ENCODE measurements at places on chromosomes 2 and 18.

DNA sequence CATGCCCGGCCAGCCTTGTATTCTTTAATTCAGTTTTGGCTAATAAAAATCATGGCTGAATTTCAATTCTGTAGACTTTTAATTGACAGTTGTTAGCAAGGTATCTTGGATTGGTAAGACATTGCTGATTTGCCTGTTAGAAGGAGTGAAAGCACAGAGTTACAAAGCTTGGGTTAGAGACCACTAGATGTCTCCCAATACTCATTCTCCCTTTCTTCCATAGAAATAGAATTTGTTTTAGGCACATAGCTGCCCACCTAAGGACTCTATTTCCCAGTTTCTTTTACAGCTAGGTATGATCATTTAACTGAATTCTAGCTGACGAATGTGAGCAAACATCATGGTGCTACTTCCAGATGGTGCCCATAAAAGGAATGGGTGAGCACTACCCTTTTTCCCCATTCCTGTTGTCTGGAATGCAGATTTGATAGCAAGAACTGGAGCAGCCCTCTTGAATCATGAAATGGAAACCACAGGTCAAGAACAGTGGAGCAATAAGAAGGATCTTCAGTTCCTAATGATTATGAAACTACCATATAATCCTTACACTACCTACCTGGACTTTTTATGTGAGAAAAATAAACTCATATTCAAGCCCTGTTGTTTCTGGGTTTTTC lies 17.5 kb downstream of the PECR start:
- no peak for DNase-seq

GRCh38 chr2:53987336-53987921 lies 16.6 kb upstream of the PSME4 start:
- no peak for DNase-seq

GRCh38 chr2:224775647-224776046 lies 59.5 kb upstream of the CCDC195 start:
- no peak for DNase-seq

GRCh38 chr2:170222298-170222697 lies 44.4 kb downstream of the MYO3B start:
- DNase-seq: no peak

DNA sequence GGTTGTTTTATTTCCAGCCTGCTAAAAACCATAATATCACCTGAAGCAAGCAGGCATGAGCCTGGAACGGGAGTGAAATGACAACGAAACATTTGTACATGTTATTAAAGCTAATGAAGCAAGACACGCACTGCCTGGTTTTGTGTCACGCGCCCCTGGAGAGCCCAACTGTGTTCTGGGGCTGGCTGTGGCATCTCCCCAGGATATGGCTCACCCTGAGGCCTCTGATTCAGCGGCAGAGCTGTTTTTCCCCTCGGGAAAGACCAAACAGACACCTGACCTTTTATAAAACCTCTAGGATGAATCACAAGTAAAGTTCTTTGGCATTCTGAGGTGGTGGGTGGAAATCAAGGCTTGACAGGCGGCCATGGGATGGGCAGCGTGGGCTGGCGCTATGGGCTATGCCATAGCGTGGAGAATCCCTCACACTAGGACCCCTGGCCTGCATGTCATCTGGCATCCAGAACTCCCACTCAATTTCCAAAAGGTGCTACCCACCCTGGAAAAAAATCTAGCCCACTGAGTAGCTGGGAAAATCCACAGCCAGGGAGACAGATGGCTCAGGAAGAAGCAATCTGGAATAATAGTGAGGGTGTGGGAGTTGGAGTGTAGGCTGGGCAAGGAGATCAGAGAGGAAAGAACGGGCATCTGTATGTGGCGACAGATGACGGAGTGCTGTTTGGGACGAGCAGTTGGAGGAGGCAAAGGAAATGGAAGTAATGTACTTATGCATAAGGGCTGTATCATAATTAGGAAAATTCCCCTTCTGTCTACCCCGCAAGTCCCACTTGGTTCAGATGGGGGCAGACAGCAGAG lies 262.0 kb downstream of the AFF3 start:
- DNase-seq: no peak

GRCh38 chr2:118496467-118496866 lies 351.0 kb downstream of the EN1 start:
- no peak for DNase-seq

GRCh38 chr2:216761809-216762208 lies 66.5 kb upstream of the IGFBP5 start:
- no peak for DNase-seq

GRCh38 chr18:6878556-6879297 lies 149.2 kb downstream of the ARHGAP28 start:
- DNase-seq: no peak

- no peak for DNase-seq
These were observed 42.2 kb downstream of the METTL4 start for GRCh38 chr18:2529154-2529553.

DNA sequence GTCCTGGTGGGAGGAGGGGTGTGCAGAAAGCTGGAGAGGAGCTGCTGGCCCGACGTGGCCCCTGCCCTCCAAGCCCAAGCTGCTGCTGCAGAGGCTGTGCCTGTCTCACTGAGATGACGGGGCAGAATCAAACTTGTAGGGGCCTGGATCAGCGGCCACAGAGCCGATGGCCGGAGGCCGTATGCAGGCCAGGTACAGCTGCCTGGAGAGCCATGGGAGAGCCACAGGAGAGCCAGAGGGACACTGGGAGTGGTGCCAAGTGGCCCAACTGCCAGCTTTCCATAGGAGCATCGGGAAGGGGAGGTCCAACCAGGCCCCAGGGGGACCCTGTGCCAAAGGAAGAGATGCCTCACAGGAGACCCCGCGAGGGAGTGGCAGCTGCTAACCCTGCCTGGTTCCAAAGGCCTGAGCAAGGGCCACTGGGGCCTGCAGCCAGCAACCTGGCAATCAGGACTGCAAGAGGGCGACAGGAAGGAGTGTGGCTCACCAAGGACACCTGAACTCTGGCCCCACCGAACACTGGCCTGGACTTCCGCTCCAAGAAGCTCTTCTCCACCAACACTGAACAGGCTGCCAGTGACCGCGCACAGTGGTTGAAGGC lies 70.7 kb downstream of the HDAC4 start:
- no peak for DNase-seq

DNA sequence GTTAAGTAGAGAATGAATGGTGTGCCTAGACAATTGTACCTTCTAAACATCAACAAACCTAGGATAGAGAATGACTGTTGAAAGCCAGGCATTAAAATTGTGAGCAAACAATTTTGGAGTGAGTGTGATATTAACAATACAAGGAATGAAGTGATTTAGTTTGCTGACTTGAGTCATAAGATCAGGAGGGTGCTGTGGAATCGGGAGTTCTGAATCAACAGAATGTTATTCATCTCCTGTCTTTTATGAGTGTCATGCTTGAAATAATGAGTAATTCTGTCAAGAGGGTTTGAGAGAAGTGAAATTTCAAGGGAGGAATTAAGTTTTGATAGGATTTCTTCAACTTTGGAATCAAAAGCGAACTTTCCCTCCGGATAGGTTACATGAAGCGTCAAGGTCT lies 214.4 kb upstream of the DSEL start:
- DNase-seq: no peak

GRCh38 chr18:26480897-26481795 lies 67.2 kb downstream of the KCTD1 start:
- no peak for DNase-seq

DNA sequence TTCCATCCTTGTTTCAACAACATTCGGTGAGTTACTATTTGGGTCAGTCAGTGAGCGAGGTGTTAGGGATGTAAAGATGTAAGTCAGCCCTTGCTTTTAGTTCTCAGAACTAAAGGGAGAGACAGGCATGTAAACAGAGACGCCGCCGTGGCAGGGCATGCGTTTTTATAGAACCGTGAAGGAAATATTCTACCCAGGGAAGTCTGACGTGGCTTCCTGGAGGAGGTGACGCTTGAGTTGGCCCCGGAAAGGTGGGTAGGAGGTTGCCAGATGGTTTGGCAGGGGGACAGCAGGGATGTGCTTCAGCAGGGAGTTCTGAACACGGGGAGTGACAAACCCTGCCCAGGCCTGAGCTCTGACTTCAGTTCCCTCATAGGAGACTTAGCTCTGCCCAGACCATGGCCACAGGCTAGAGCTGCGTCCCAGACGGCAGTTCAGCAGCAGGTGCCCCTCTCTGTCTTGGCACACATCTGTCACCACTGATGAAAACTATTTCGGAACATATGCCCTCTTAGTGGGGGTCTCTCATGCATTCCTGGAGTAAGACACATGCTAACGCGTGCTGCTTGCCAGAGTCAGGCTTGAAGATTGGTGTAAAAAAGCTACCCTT lies 23.4 kb upstream of the RPL31 start:
- no peak for DNase-seq

- no peak for DNase-seq
These were observed 31.0 kb downstream of the PXDN start for GRCh38 chr2:1713142-1713838.

- DNase-seq: no peak
These were observed 59.9 kb upstream of the CERS6 start for GRCh38 chr2:168396131-168396530.

GRCh38 chr2:113058411-113058994 lies 495 bp upstream of the IL36RN start:
- no peak for DNase-seq

DNA sequence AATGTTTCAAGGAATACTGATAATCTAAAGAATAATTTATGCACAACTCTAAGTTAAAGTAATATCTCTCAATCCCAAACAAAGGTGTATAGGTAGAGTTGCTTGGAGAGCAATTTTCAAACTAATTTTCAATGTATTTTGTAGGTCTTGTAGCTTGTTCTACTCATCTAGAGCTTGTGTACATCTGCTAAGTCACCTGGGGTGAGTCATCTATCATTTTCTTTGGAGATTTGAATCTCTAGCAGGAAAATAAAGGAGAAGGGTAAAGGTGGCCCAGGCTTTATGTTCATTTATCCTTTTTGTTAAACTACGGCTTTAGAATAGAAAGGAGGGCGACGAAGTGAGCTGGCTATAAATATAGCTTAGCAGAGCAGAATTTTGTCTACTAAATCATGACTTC lies 76.8 kb upstream of the THUMPD2 start:
- DNase-seq: no peak

DNA sequence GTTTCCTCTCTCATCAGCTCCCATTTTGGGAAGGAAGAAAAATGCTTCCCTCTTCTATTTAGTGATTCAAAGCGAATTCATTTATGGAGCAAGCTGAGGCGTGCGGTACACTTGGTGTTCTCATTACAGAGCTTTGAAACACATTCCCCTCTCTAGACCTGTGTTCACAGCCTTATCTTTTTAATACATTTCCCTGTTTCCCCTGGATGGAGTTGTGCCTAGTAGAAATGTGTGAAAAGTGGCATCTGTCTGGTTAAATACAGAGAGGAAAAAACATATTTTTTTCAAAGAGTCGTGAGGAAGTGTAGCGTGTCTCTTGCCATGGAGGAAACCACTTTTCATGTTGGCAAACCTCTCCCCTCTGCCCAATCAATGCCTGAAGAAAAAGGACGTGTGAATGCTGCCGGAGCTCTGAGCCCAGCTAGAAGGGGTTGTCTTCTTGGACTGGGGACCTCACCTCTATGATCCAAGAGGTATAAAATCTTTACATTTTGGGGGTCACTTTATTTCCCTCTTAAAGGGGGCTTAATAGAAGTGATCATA lies 52.4 kb downstream of the DPP4 start:
- no peak for DNase-seq

DNA sequence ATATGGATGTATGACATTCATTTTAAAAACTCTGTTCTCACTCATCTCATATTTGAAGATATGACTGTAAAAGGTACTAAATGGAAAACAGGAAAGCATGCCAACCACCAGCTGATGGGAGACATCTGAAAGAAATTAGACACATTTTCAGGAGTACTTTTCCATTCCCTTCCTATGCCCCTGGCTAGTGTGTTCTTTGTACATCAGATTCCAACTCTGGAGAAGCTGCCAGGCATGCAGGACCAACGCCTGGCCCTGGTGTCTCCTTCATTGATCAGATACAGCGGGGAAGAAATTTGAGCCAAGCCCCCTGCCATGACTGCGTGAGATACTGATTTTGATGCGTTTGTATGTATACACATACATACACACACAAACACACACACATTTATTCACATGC lies 599.0 kb upstream of the SYT4 start:
- no peak for DNase-seq

DNA sequence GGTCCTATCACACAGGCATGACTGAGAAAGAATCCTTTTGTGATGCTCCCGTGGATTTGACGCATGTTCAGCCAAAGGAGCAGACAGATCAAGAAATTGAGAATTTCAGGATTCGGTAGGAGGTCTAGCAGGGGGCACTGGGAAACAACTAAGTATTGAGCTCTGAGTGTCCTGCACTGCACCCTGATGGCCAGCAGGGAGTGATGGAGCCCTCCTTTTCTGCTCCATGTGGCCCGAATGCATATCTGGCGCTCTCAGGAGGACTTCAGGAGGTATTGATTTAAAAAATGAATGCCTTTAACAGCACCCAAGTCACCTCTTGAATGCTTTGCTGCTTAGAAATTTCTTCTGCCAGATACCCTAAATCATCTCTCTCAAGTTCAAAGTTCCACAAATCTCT lies 58.0 kb downstream of the ZNF519 start:
- DNase-seq: no peak

DNA sequence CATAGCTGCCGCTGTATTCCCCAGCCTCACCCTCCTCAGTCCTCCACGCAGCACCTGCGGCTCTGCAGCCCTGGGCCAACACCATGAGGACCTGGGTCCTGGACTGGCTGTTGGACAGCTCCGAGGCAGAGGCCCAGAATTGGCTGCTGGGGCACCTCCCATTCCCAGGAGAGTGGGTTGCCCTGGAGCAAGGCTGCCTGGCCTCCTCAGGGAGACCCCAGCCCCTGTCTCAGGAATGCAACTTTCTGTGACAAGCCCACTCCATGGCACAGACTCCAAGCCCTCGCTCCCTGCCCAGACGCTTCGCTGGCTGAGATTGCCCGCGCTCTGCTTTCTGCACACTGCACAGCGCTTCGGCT lies 33.0 kb downstream of the CYP26B1 start:
- no peak for DNase-seq

DNA sequence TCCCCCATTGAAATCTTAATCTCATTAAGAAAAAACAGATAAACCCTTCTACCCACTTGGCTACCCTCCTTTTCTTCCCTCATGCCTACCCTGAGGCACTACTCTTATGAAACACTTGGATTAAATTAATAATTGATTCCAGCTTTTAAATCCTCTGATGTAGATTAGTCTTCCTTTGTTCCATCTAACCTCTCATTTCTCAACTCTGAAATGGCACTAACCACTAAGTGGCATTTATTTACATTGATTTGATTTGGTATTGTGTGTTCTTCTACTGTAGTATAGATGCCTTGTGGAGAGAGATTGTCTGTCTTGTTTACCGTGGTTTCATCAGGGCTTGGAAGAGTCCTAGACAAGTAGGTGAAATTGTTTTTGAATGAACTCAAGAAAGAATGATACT lies 26.7 kb downstream of the ITGA4 start:
- DNase-seq: no peak

DNA sequence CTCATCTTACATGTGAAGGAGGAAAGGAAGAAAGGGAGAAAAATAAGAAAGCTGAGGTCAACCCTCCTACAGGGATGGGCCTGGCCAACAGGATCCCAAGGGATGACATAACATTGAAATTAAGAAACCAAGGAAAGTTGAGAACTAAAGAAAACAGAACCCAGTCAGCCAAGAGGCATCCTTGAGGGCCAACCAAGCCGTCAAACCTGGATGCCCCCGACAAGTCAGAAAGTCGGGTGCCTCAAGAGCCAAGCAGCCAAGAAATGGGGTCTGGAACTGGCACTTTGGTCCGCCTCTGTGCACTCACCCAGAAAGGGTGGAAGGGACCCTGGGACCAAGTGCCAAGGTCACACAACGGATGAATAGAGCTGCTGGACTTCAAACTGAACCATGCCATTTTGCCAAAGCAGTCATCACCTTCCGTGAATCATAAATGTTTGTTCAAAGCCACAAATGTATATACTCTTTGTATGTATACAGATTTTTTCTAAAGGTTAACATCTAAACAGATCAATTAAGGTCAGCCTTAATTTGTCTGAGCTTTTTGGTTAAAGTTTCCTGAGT lies 27.0 kb upstream of the PTPN4 start:
- DNase-seq: no peak
